ENCODE measurements at places on chromosomes 5 and 9.
A peak's percentile ranks its signal among the peaks of the same experiment; 100 is the strongest.

GRCh38 chr9:98861781-98862504 is 54.5 kb downstream of the GALNT12 start:
- peak; percentile 87 for DNase-seq

DNA sequence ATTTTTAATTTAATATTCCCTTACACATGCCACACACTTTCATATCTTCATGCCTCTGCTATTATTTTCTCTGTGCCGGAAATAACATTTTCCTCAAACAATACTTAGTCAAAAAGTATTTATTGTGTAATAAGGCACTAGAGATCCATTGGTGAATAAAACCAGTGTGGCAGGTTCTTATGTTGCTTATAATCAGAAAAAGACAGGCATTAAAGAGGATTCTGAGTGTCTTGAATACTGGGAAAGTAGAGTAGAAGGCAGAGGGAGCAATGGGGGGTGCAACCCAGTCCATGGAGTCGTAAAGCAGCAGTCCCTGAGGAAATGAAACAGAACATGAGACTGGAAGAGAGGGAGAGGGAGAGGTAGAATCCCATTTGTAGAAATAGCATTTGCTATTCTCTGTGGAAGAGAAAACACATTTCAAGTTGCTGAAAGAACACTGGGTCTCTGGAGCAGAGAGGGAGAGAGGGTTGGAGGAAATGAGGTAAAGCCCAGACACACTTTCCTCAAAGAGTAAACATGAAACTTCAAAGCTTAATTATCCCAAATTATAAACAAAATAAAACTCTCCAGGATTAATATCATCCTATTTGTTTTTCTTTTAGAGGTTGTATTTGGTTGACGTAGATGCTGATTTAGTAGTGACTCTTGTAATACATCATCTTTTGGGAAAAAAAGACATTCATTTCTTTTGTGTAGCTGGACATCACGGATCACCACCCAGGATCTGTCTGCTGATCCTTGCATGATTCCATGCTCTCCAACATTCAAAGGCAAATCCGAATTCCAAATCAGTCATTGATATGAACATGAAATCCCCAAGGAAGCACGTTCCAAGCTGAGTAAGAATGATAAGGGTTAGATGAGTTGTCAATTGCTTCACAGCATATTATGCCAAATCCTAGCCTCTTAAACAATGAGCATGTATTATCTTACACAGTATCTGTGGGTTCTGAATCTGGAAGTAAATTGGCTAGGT is 37.4 kb upstream of the GRAMD2B start:
- DNase-seq, result no peak

GRCh38 chr5:172788771-172789686 is 18.0 kb upstream of the DUSP1 start:
- DNase-seq, result peak; percentile 34

GRCh38 chr5:103834216-103834615 is 271.6 kb upstream of the NUDT12 start:
- DNase-seq, result no peak

DNA sequence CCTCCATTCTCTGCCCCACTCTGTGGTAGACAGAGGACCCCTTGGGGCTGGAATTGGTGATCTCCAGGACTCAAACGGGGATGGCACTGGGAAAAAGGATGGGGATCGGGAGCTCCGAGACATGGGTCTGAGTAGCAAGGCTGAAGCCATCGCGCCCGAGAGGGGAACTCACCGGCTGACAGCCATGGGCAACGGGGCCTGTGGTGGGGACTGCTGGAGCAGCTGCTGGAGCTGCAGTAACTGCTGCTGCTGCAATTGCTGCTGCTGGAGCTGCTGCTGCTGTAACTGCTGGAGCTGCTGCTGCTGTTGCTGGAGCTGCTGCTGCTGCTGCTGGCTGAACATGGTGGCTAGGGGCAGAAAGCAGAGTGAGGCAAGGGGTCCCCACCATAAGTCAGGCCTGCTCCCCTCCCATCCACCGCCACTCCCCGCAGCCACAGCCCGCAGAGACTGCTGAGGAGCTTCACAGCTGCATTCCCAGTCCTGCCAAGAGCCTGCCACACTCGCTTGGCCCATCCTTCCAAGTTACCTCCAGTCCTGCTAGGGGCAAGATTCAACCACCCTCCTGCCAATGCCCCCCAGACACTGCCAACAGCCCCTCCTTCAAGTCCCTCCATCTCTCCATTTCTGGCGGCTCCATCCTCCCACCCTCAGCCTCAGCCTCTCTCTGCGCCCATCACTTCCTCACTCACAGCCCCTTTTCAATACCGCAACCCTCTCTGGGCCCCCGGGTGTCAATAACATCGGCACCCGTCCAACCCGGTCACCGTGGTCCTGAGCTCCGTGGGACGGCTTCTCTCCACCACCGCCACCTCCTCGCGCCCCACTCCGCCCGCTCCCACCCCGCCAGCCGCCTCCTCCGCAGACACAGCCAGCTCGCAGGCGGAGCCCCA is 611 bp downstream of the CIZ1 start:
- peak; percentile 19 for DNase-seq

GRCh38 chr9:116576386-116576785 is 110.7 kb upstream of the TRIM32 start:
- DNase-seq, result peak; percentile 5

- DNase-seq, result peak; percentile 40
Observed at GRCh38 chr9:96020792-96021550, 145.5 kb downstream of the ERCC6L2 start.

DNA sequence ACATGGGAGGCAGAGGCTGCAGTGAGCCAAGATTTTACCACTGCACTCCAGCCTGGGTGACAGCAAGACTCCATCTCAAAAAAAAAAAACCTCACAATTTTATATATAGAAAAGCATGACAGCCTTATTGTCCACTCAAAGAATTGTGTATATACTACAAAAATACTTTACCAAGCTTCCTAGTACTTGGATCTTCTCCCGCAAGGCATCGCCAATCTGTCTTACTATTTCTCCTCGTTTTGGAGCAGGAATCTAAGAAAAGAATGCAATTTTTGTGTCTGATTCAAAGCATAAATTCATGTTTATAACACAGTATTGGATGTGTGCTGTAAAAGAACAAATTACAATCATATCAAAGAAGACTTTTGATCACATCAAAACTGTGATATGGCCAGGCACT is 11.3 kb downstream of the ALDH7A1 start:
- DNase-seq, result no peak

DNA sequence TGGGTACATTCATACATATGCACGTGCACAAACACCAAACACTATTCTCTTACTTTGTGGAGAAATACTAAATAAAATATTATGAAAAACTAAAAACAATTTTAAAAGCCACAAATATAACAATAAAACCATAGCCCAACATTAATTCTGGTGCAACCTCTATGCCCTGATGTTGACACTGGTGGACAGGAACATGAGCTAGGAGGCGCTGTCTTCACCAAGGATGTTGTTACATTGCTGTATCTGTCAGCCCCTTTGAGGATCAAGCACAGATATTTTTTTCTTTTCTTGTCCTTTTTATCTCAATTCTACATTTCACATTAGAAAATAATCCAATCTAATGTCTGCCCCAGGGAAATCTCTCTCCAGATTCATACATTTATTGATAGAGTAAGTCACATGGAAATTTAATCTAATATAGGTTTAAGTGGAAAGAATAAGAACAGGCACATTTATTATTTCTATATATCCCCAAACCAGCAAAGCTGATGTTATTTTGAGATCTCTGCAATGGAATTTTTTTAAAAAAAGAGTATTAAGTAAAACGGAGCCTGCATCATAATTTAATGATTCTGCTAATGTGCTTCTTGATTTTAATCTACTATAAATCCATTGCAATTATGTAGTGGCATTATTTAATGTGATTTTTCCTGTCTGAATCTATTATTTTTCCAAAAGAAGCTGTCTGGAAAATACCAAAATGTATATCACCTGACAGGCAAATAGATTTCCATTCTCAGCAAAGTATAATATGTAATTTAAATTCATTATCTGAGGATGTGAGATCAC is 716.5 kb downstream of the MTRR start:
- peak; percentile 11 for DNase-seq

Data from ELR (cell line).